ENCODE measurements at places on chromosomes 7 and 10.

- DNase-seq, result no peak
These were observed 142.8 kb upstream of the AGK start for GRCh38 chr7:141408440-141408839.

DNA sequence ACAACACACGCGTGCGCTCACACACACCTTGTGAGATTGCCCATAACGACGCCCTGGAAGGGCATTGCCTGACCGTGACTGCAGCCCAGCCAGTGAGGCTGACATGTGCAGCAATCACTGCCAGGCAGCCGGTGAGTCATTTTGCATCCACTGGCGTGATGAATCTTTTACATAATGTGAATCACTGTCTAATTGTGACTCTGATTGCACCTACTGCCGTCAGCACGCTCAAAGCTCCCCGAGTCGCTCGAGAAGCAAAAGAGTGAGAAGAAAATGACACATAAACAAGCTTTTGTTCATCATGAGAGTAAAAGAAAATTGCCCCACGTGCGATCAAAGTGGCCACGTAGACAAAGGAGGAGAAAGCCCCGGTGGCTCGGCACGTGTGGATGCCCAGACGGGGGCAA lies 117.4 kb upstream of the PFKP start:
- no peak for DNase-seq

GRCh38 chr10:91366704-91367103 lies 43.4 kb upstream of the HECTD2 start:
- DNase-seq, result no peak

GRCh38 chr10:25641595-25641994 lies 292.4 kb upstream of the MYO3A start:
- no peak for DNase-seq

DNA sequence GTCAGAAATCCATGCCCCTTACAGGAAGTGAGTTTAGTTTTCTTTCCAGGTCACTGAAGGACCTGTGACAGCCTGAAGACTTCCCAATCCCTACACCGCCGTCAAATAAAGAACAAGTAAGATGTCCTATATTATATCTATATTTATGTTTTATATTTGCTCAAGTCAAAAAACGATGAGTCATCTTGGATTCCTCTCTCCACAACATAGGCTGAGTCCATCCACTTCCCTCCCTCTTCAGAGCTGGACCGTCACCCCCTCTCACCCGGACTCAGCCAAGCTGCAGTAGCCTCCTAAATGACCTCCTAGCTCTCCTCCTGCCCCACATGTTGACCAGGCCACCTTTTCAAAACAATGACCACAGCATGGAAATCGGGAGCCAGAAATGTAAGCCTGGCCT lies 53.5 kb downstream of the GLI3 start:
- no peak for DNase-seq

DNA sequence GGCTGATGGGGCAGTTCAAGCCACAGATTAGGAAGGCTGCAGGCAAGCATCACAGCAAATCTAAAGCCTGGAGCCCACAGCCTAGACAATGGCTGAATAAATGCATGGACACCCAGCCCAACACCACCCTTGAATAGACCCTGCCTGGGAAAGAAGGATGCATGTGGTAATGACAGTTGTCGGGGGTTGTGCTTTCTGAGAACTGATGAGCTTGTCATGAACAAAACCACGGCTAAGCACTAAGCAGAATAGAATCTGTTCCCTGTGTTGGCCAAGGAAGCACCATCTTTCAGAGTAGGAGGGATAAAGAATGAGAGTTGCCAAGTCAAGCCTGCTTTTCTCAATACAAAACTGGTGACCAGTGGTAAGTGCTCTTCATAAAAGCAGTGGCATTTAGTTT lies 66.1 kb upstream of the JCAD start:
- DNase-seq, result no peak

DNA sequence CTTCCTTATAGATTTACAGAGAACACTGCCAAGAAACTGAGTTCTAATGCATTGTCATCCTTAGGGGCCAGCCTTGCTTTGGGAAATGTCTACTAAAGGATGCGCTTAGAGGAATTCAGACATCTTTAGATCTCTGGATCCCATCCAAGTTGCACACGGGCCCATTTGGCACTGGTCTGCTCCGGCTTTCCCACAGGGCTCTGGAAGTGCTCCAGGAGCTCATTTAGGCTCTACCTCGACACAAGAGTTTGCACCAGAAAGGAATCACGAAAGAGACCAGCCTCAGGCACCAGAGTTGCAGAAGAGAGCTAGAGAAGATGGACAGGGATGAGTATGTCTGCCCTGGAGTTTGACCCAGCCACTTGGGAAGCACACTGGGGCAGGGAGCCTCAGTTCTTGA lies 150.1 kb upstream of the TMEM72 start:
- no peak for DNase-seq

DNA sequence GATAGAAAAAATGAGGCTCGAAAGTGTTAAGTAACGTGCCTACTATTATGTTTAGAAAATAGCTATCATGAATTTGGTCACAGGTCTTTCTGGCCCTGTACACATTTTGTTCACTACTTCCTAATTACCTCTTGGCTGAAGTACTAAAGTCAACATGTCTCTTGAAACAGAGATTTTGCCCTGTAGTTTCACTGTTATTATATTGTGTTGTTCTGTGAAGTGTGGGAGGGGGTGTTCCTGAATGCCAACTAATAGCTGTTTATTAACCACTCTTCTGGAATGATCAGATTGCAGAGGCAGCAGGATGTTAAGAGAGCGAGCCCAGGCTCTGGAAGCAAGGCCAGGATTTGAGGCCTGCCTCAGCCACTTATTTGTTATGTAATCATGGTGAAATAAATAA lies 72.1 kb downstream of the RNF133 start:
- DNase-seq, result no peak

DNA sequence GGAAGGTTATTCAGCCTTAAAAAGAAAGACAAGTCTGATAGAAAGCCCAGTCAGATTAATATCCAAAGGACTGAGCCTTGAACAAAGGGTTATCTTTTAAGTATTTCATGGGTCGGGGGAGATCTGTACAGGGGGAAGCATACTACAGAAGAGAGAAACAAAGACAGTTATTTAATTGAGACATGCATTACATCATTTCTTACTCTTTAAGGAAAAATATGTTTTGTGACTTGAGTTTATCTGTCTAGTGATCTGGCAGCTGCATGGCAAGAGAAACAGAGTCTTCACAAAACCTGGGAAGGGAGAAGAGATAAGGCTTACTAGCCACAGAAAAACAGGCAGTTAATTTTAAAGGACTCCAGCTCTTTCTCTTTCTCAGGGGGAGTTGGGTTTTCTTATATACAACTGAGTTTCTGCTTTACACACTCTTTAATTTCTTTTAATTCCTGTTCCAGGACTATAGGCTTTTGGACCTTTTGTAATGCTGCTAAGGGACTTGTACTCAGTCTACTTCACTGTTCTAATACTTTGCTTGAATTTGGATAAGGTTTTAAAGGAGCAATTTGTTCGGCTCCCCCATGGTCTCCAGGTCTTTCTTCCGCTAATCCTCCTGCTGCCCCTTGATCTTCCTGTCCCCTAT lies 20.9 kb upstream of the CYP3A43 start:
- no peak for DNase-seq

DNA sequence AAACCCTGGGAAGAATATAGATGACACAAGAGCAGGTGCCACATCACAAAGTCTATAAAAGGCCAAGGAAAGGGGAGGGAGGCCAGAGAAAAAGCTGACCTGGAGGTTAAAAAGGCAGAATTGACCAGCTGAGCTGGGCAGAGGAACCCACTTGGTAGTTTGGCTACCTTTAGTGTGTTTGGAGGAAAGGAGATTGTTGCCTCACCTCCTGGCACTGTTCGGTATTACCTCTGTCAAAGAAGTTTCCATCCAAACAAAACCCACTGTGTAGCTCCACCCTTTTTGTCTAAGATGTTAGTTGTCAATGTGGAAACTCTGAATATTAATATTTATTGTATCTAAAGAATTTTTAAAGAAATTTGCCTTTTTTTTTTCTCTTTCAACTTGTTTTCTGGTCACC lies 23.4 kb downstream of the ENTPD7 start:
- DNase-seq, result no peak

DNA sequence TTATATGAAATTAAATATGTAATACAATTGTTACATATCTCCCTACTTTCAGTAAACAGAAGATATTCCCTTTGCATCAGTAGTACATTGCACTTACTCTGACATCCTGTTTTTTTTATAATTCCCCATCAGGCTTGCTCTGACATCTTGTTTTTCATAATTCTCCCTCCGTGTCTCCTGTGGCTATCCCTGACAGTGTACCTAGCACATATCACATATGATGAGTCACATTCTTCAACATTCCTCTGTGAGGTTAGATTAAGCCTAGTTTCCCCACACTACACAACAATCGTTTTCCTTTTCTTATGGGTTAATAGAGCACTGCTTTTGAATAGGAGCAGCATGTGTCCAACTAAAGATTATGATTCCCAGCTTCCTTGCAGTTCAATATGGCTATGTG lies 250.6 kb upstream of the NPVF start:
- no peak for DNase-seq

- no peak for DNase-seq
These were observed 2.5 kb upstream of the P4HA1 start for GRCh38 chr10:73099141-73099540.

DNA sequence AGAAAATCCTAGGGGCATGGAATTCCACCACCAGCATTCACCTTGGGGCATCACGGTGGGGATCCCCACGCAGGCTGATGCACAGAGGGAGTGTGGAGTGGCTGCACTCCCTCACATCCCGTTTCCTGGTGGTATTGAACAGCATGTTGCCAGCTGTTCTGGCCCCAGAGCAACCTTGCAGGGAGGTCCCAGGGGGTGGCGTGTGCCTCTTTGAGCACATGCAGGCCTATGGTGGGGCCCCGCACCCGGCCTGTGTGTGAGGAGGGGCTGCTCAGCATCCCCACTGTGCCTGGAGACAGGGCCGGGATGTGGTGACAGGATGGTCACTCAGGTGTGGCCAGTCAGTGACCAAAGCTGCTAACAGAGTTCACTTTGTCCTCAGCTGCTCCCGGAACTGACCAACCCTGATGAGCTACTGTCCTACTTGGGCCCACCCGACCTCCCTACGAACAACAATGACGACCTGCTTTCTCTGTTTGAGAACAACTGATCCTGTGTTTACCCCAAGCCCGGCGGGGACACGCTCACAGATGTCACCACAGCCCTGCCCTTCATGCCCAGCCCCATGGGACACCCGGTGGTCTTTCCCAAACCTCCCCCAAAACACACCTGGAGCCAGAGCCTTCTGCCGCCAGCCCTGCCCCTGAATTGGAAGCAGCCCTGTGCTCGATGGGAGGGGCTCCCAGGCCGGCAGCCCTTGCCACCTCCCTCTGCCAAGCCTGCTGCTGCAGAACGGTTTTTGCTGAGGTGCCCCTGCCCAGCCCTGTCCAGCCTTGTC lies 18.7 kb downstream of the ZMIZ2 start:
- DNase-seq, result no peak

DNA sequence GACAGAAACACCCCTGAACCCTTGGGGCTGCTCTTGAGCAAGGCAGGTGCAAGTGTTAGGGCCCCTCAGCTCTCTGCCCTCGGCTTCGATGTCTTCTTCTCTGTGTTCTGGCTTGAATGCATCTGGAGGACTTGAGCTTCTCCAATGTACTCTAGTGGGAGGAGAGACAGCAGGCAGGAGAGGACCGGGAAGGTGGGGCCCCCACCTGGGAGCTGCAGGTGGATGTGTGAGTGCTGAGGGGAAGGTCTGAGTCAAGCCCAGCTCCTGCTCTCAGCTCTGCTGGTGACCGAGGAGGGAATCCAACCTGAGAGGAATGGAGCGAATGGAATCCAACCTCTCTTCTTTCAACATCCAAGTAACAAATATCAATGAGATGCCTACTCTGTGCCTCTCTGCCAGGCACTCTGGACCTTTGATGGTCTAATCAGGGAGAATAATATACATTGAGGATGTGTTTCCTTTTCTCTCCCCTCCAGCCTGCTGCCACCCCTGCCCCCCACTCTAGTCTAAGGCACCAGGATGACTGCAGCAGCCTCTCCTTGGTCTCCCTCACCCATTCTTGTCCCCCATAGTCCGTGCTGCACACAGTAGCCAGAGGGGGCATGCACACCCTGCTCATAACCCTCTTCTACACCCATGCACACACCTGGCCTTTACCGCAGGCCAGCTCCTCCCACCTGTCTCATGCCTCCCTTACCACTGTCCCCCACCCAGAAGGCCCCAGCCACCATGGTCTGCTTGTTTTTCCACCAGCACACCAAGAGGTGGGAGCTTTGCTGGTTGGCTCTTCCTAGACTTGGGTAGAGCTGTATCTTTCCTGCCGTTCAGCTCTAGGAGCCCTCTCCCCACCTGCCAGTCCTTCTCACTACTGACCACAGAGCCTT lies 13.6 kb downstream of the TBATA start:
- DNase-seq, result no peak

DNA sequence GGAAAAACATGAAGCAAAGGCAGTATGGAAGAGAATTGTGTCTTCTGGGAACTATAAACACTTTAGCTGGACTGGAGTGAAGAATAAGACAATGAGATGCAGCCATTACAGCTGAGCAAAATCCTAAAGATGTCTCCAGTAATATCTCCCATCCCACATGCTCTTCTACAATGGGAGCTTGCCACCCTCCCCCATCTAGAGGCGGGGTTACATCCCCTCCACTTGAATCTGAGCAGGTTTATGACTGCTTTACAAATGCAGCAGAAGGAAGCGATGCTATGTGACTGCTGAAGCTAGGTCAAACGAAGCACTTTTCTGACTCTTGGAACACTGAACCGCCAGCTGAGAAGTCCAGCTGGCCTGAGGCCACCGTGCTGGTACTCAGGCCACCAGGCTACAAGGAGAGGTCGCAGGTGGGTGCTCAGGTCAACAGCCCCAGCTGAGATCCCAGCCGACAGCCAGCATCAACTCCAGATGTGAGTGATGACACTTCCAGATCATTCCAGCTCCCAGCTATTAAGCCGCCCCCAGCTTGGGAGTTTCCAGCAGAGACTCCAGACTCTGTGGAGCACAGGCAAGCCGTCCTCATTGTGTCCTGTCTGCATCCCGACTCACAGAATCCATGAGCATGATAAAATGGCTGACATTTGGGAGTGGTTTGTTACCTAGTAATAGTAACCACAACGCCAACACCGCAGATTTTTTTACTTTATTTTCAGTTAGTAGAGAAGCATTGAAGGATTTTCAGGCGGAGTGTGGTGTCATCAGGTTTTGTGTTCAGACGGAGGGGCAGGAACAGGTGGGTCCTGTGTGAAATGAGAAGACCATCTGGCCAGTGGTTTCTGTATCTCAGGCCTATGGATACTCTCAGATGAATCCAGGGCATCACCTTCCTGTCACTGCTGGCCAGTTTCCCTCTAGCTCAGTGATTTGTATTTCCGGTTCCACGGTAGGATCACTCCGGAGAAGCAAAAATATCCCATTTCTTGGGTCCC lies 89.3 kb downstream of the NPY start:
- DNase-seq, result no peak

DNA sequence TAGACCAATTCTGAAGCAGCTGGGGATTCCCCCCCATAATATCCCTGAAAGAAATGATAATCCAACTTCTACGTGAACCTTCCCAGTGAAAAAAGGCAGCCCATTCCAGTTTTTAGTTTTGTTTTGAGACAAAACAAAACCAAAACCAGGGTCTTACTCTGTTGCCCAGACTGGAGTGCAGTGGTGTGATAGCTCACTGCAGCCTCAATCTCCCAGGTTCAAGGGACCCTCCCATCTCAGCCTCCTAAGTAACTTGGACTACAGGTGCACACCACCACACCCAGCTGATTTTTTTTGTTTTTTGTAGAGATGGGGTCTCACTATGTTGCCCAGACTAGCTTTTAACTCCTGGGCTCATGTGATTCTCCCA lies 12.5 kb upstream of the ARPC1A start:
- no peak for DNase-seq

GRCh38 chr10:127952575-127952869 lies 45.6 kb downstream of the PTPRE start:
- no peak for DNase-seq
